ENCODE measurements at places on chromosomes 16 and 17.
A peak's percentile ranks its signal among the peaks of the same experiment; 100 is the strongest.

DNA sequence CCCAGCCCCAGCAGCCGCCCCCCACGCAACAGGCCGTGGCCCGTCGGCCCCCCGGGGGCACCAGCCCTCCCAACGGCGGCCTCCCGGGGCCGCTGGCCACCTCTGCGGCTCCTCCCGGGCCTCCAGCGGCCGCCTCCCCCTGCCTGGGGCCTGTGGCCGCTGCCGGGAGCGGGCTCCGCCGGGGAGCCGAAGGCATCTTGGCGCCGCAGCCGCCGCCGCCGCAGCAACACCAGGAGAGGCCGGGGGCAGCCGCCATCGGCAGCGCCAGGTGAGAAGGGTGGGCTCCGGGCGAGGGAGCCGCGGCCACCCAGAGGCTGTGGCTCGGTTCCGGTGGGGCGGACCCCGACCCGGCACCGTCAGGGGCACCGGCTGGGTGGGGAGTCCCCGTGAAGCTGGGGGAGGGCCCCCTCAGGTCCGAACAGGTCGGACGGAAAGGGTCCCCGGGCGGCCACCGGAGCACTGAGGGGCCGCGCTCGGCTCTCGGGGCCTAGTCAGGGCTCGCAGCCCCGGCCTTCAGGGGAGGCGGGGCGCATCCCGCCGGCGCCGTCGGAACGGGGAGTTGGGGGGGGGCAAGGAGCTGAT is 583 bp downstream of the ATXN2L start:
- no peak for DNase-seq

DNA sequence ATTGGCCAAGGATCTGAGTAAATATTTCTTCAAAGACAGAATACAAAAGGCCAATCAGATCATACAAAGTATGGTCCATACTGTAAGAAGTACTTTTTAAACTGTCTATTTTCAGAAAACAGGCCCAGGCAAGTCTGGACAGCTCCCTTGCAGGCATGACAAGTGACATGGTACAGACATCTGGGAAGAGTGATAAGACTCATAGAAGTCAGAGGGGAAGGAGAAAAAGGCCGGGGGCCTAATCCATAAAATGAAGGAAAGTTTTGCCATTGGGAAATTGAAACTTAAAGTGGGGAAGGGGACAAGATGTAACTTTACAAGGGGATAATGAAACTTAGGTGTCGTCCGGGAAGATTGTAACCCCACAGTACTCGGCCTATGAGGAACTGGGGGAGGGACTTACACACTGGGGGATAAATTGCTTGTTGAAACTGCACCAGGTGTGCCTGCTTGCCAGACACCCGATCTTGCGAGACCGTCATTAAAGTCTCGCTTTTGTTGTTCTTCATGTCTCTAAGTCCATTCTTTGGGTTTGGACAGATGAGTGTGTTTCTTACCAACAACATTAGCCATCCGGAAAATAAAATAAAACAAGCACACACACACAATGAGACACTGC is 684.0 kb downstream of the CDH11 start:
- DNase-seq = no peak

- DNase-seq = no peak
These were observed 333.6 kb upstream of the CDH5 start for GRCh38 chr16:66032841-66033240.

- no peak for DNase-seq
These were observed 16.1 kb downstream of the WIPI1 start for GRCh38 chr17:68441070-68441770.

GRCh38 chr17:82872591-82873520 is 33.0 kb upstream of the ZNF750 start:
- DNase-seq = no peak

DNA sequence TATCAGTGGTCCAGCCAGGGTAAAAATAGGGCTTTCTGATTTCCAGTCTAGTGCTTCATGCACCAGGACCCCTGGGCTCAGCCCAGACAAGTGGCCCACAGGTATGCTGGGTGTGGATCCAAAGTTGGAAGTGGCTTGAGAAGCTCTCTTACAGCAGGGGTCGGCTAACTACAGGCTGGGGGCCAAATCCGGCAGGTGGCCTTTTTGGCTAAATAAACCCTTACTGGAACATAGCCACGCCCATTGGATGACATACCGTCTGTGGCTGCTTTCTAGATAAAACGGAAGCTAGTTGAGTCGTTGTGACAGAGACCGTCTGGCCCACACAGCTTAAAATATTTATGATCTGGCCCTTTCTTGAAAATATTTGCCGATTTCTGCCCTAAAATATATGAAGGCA is 119.0 kb upstream of the CDC42EP4 start:
- DNase-seq = no peak

GRCh38 chr16:50473356-50473945 is 74.7 kb upstream of the NKD1 start:
- no peak for DNase-seq

DNA sequence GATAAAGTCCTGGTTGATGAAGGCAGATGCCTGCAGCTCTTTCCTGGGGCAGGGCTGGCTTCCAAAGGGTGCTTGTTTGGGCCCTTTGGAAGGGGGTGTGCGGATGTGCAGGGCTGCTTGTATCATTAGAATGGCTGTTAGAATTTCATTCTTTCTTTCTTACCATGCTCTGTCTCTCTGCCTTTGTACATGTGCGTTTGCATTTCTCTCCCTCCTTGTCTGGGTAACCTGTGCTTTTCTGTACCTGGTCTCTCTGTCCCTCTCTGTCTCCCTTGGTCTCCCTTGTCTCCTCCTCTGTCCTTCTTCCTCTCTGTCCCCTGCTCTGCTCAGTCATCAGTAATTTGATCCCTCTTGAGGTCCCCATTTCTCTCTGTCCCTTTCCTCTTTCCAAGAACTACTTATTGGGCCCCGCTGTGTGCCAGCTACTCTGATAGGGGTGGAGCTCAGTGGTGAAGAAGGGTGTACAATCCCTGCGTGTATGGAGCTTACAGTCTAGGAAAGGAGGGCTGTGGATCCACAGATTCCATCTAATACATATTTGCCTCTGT is 69.3 kb downstream of the PLCG2 start:
- no peak for DNase-seq

DNA sequence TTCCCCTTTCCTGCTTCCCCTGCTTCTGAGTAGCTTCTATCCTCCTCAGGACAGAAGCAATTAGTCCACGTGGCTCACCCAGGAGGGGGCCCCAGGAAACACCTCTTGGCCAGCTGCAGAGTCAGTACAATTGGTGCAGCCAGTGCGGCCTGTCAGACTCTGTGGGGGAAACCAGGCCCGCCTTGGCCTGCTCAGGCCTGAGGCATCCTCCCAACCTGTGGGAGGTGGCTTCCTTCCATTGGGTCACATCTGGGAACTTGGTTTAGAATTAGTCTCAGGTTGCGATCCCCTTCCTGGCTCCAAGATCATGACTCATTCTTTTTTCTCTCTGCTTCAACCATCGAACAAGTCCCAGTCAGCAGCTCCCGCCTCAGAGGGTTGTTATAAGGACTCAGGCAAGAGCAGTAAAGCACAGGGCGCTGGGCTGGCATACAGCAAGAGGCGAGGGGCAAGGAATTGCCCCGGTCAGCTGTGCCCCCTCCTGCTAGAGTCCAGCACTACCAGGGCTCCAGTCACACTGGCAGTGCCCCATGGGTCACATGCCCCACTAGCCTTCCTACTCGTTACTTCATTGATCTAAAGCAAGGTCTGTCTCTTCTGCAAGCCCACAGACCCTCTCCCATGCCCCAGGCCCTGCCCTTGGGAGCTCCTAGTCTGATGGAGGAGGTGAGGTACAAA is 8.1 kb upstream of the EPX start:
- DNase-seq = no peak

GRCh38 chr16:22297871-22298733 is 893 bp downstream of the POLR3E start:
- peak; percentile 84 for DNase-seq

DNA sequence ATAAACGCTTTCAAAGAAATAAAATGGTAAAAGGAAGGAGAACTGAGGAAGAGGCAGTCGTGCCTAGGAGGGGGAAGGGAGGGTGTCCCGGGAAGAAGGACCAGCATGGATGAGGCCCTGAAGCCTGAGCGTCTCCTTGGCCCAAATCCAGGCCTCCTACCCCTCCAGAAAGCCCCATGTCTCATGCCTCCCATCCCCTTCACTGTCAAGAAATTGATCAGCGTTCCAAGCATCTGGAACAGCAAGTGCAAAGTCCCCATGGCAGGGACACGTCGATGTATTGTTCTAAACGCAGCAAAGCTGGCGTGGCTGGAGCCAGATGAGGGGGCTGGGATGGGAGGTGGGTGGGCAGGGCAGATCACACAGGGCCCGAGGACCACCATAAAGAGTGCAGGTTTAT is 22.6 kb downstream of the SEC14L5 start:
- DNase-seq = no peak

- no peak for DNase-seq
These were observed 13.3 kb downstream of the TBKBP1 start for GRCh38 chr17:47707056-47707804.

DNA sequence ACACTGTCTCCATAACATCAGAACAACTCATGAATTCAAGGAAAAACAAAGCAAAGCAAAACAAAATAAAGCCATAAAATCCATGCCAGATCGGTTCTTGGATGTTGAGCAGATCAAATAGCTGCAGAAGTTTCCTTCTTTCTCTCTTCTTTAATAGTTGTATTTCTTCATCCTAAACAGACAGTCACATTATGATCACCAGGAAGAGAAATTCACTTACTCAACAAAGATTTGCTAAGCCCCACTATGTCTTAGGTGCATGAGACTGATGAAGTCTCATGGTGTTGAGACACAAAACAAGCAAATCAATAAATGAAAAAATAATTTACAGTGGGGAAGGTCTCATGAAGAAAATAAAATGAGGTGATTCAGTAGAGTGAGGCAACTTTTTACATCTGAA is 72.8 kb downstream of the WIPI1 start:
- DNase-seq = no peak

GRCh38 chr16:58938811-58939210 is 204.7 kb upstream of the GOT2 start:
- DNase-seq = no peak

- no peak for DNase-seq
These were observed 31.3 kb upstream of the TNS4 start for GRCh38 chr17:40532520-40533253.

GRCh38 chr17:67022451-67022810 is 21.9 kb upstream of the CACNG1 start:
- no peak for DNase-seq

- DNase-seq = no peak
These were observed 3.0 kb downstream of the EVI2B start for GRCh38 chr17:31310886-31311285.

DNA sequence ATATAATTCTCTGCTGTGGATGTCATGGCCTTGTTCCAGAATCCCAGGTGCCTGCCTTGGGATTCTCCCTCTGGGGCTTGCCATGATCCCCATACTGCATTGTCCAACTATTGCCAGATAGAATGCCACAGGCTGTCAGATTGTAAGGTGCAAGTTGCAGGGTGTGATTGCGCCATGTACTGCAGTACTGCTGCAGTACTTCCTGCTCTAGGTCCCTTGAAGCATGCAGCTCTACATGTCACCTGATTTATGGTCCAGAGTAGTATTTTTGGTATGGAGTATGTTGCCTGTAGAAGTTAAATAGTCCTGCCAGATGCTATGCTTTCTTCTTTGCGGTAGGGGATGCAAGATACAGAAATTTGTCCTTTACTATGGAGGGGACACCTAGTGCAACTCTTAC is 7.0 kb upstream of the SLFN5 start:
- DNase-seq = no peak

GRCh38 chr16:86429663-86430062 is 80.7 kb upstream of the FOXF1 start:
- DNase-seq = no peak

- no peak for DNase-seq
These were observed 27.8 kb upstream of the TMEM220 start for GRCh38 chr17:10757647-10758046.
